ENCODE measurements at places on chromosomes 12 and 14.

DNA sequence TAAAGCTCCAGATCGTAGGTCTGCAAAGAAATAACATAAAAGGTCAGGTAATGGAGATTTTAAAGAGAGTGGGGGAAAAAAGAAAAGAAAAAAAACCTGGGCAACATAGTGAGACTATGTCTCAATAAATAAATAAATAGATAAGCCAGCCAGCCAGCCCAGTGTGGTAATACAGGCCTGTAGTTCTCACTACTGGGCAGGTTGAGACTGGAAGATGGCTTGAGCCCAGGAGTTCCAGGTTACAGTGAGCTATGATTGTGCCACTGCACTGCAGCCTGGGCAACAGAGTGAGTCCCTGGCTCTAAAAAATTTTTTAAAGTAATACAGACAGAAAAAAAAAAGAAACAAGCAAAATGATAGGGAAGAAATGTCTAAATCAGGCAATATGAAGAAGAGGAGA, 43.2 kb upstream of the BBS10 start:
- DNase-seq = no peak

- no peak for DNase-seq
Observed at GRCh38 chr14:64289571-64289970, 4.6 kb downstream of the ESR2 start.

GRCh38 chr12:132379996-132380395, 50.6 kb upstream of the GALNT9 start:
- no peak for DNase-seq

DNA sequence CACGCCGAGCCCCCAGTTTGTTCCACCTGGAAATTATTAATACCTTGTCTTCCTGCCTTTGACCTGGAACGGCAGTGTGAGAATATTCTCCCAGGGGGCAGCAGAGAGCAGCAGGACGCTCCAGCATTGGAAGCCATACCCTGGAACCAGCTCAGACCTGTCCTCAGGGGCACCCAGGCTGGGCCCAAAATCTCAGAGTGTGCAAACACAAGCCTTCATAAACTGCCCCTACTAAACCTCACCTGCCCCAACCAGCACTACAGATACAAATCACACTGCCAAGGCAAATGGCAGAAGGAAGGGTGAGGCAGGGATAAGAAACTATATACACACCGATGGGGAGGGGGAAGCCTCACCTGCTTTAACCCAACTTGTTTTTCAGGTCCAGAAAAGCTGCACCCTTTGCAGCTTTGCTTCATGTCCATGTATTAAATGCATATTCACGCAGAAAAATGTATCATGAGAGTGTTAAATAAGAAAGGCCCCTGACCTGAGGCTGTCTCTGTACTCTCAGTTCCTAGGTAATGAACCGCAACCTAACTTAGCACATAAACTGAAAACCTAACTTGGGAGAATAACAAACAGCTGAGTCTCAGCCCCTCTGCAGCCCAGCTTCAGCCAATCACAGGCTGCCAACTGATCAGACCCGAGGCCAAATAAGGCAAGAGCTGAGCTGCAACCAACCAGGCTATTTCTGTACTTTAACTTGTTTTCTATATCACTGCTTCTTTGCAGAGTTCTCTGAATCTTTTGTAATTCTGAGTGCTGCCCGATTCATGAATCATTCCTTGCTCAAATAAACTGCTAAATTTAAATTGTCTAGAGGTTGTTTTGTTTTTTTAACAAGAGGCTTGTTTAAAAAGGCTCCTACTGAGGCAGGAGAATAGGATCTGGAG, 130.1 kb downstream of the SPTSSA start:
- peak; percentile 31 for DNase-seq

GRCh38 chr12:80053051-80053790, 46.1 kb upstream of the OTOGL start:
- no peak for DNase-seq

- no peak for DNase-seq
Observed at GRCh38 chr14:94379291-94380224, 8.8 kb downstream of the SERPINA1 start.

DNA sequence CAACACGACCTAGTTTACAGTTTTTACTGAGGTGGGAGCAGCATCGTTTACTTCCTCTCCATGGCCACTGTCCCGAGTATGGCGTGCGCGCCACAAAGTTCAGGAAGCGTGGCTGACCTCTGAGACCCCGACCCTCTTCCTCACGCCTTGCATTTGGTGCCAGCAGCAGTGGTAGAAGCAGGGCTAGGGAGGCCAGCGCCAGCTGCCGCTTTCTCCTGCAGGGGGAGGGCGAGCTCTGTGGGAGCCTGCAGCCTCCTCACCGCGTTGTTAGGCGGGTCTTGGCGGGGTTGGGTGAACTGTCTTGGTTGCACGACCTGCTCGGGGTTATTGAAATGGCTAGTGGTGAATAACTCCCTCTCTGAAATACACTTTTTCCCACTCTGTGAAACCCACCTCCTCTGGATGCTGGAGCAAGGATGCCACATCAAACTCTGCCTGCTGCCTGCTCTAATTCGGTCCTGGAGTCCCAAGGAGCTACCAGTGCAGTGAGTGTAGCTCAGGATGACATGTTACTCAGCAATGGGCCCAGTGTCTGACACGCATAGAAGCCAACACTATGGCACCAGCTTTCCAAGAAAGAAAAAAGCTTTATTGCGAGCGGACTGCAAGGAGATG, 22.3 kb upstream of the TDRD9 start:
- no peak for DNase-seq

DNA sequence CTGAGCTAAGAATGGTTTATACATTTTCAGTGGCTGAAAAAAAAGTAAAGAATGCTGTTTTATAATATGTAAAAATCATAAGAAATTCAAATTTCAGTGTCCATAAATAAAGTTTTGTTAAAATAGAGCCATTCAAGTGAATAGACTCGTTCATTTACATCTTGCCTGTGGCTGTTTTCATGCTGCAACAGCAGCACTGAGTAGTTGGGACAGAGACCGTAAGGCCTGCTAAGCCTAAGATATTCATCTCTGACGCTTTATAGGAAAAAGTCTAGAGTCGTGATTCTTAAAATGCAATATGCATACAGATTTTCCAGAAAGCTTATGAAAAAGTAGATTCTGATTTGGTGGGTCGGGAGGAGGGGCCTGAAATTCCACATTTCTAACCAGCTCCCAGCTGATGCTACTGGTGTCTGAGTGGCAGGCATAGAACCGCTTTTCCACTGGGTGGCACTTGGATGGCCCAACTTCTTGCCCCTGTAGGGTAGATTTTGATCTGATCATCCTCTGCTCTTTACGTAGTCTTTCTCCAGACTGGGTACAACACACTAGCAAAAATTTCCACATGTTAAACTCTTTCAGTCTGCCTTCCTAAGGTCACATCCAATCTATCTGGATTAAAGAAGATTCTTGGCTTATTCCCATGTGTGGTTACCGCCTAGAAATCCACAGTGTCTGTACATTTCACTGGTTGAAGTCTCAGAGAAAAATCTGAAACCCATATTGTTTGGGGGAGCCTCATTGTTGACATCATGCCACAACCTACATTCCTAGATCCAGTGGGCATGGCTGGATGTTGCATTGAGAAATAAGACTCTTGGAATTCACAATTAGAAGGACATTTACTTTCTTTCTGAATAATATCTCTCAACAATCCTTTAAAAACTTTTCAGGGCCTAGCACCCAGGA, 151.2 kb downstream of the C12orf75 start:
- DNase-seq = no peak

DNA sequence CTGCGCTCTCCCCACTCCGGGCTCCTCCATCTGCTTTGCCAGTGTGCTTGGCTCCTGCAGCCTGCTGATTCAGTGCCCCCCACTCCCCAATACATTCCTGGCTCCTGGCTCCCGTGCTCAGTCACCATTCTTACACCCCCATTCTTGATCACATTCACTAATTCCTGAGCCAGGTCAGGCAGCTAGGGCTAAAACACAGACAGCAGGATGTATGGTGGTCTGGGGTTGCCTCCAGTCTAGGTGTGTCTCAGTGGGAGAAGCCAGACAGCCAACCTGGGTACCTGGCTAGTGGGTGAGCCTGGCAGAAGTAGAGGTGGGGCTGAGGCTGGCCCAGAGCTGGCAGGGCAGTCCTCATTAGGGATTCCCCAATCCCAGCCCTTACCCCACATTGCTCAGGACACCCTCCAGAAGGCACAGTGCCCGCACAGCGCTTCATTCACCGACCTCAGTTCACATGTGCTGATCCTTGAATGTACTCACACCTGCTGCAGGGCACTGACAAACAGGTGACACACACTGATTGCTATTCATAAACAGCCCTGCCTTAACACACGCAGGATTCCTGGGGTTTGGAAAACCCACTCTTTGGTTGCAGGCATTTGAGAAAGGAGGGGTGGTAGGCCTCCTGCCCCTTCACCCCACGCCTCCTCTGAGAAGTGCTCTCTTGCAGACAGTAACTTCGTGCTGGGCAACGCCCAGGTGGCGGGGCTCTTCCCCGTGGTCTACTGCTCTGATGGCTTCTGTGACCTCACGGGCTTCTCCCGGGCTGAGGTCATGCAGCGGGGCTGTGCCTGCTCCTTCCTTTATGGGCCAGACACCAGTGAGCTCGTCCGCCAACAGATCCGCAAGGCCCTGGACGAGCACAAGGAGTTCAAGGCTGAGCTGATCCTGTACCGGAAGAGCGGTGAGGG, 1.7 kb downstream of the KCNH3 start:
- no peak for DNase-seq

All from activated CD4-positive, CD25-positive, alpha-beta regulatory T cell (primary cell).